ENCODE measurements at places on chromosomes 6 and 20.
A peak's percentile ranks its signal among the peaks of the same experiment; 100 is the strongest.

- H3K27me3 ChIP-seq, result no peaks in the 10 kb centered on the region
- DNase-seq, result no peak
- H3K4me1 ChIP-seq, result peaks cover 39% of the 10 kb centered on the region
- H3K36me3 ChIP-seq, result peaks cover 10% of the 10 kb centered on the region
- no peak overlapping the region for H3K4me3 ChIP-seq
- H3K27ac ChIP-seq, result no peak overlapping the region
Measured at GRCh38 chr6:158000530-158001307, 19.1 kb downstream of the SYNJ2 start.

GRCh38 chr6:87504441-87504840 is 31.7 kb downstream of the SLC35A1 start:
- no peak overlapping the region for H3K4me3 ChIP-seq
- no peak for DNase-seq
- no peaks in the 10 kb centered on the region for H3K27me3 ChIP-seq
- H3K36me3 ChIP-seq, result peaks cover 10% of the 10 kb centered on the region

DNA sequence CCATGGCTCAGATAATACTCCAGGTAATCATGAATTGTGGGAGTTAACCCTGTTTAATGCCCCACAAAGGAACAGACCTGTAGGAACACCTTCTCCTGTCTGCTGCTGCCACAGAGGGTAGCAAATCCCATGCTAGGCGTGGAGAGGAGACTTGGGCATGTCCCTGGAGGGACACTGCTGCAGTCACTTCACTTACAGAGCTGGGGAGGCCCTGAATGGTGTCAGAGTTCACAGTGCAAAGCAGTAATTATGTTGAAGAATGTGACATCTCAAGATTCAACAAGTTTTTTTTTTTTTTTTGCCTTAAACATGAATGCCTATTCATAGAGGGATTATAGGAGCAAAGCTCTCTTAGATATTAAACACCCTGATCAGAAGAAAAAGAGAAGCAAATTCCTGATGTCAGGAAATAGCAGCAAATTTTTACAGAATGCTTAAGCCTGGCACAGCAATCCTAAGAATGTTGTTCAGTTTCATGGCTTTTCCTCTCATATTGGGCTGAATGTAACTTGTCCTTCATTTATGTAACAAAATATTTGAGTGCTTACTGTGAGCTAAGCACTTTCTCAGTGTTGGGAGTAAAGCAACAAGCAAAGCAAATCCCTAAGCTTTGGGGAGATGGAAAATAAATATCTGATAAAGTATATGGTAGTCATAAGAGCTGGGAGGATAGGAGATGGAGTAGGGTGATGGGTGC is 45.0 kb downstream of the CARMIL1 start:
- no peak overlapping the region for H3K4me3 ChIP-seq
- H3K36me3 ChIP-seq, result no peaks in the 10 kb centered on the region
- no peak overlapping the region for H3K27ac ChIP-seq
- DNase-seq, result no peak

GRCh38 chr20:9409352-9409751 is 105.0 kb upstream of the LAMP5 start:
- H3K36me3 ChIP-seq, result no peaks in the 10 kb centered on the region
- no peak overlapping the region for H3K4me3 ChIP-seq
- no peaks in the 10 kb centered on the region for H3K27me3 ChIP-seq
- no peak overlapping the region for H3K27ac ChIP-seq
- no peaks in the 10 kb centered on the region for H3K4me1 ChIP-seq

DNA sequence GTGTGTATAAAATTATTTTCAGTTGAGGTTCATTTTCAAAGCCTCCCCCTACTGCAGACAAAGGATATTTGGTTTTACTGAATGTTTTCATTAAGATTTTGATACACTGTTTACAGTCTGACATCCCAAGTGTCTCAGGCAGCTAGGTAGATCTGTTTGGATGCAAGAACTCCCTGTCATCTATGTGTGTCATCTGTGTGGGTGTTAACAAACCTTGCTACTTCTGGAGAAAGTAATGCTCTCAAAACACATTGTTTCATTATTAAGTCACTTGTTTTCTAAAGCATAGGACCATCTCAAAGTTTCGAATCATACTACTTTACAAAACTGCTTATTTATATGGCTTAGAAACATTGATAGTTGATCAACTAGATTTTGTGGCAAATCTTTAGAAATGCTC is 114.5 kb upstream of the TMEM170B start:
- H3K4me1 ChIP-seq, result peaks cover 28% of the 10 kb centered on the region
- no peaks in the 10 kb centered on the region for H3K36me3 ChIP-seq
- H3K4me3 ChIP-seq, result no peak overlapping the region
- no peaks in the 10 kb centered on the region for H3K27me3 ChIP-seq
- no peak for DNase-seq
- no peak overlapping the region for H3K27ac ChIP-seq

GRCh38 chr6:168148231-168148849 is 69.3 kb upstream of the FRMD1 start:
- H3K27ac ChIP-seq, result no peak overlapping the region
- peaks cover 19% of the 10 kb centered on the region for H3K27me3 ChIP-seq
- H3K36me3 ChIP-seq, result no peaks in the 10 kb centered on the region
- H3K4me1 ChIP-seq, result no peaks in the 10 kb centered on the region
- DNase-seq, result no peak

DNA sequence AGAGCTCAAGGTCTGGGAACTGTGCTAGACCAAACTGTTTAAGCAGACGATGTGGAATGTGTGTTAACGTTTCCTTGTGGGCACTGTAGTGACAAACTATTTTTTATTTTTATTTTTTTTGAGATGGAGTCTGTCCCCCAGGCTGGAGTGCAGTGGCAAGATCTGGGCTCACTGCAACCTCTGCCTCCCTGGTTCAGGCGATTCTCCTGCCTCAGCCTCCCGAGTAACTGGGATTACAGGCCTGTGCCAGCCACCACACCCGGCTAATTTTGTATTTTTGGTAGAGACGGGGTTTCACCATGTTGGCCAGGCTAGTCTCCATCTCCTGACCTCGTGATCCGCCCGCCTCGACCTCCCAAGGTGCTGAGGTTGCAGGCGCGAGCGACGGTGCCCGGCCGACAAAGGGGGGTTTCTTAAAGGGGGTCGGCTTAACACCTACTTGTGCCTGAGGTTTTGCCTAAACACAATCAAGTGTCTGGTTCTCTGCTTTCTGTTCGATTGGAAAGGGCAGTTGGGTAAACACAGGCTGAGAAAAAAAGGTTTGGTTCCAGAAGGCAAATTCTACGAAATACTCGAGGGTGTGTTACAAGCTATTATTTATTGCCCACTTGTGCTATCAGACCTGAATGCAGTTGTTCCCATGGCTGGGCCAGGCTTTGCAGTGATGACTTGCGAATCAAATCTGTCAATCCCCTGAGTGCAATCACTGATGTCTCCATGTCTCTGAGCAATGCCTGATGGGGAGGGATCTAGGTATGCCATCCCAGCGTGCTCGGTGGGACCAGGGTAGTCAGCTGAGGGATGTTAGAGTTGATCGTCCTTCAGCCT is 1.3 kb downstream of the NOP56 start:
- no peaks in the 10 kb centered on the region for H3K27me3 ChIP-seq
- H3K4me3 ChIP-seq, result peak overlapping the region; percentile 90
- no peak for DNase-seq
- H3K27ac ChIP-seq, result peak overlapping the region; percentile 91
- peaks cover 58% of the 10 kb centered on the region for H3K36me3 ChIP-seq
- peaks cover 54% of the 10 kb centered on the region for H3K4me1 ChIP-seq

DNA sequence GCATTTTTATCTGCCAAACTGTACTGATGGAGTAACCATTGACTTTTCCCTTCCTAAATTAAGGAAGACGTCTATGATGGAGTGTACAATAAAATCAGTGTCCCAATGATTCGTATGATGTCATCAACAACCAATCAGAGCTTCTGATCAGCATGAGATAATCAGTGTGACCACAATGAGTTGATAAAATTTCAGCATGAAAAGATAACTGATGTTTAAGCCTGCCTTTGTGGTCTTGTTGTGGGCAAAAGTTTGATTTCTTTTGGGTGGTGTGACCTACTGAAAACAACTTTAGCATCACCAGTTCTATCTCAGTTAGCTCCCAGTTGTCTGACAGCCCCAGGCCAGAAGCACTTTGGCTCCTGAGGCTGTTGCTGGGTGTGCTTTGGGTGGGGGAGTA is 3.3 kb downstream of the PCIF1 start:
- peaks cover 2% of the 10 kb centered on the region for H3K27me3 ChIP-seq
- no peak for DNase-seq
- peaks cover 35% of the 10 kb centered on the region for H3K4me1 ChIP-seq
- H3K36me3 ChIP-seq, result peaks cover 23% of the 10 kb centered on the region

DNA sequence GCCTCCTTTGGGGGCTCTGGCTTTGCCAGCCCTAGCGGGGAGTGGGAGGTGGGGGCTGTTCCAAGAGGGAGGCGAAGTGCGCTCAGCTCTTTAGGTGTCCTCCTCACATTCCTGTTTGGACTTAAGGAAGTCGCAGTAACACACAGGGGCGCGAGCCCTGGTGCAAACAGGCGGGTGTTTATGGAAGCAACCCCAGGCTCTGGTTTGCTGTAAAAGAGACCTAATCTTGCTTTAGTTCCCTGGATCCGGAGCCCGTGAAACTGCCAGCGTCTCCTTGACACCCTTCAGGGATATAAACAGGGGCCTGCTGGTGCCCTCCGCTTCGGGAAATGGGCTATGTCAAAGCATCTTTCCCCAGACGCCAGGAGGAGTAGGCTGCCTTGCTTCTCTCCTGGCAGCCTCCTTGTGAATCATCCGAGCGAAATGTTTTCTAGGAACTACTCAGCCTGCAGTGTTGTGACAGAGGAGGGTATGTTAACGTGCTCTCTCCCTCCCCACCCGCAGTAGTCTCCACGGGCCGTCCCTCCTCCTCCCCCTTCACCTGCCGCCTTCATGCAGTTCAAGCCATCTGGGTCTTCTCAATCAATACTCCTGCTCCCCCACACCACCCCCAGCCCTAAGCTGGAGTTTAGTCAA is 168.0 kb upstream of the LRFN2 start:
- H3K36me3 ChIP-seq, result no peaks in the 10 kb centered on the region
- no peak overlapping the region for H3K27ac ChIP-seq
- peaks cover 46% of the 10 kb centered on the region for H3K27me3 ChIP-seq
- peaks cover 4% of the 10 kb centered on the region for H3K4me1 ChIP-seq

- peaks cover 95% of the 10 kb centered on the region for H3K4me1 ChIP-seq
- H3K4me3 ChIP-seq, result peak overlapping the region; percentile 96
- peak overlapping the region; percentile 99 for H3K27ac ChIP-seq
- peaks cover 87% of the 10 kb centered on the region for H3K36me3 ChIP-seq
- no peak for DNase-seq
- H3K27me3 ChIP-seq, result peaks cover 3% of the 10 kb centered on the region
Measured at GRCh38 chr6:90076511-90077415, 182.5 kb downstream of the GJA10 start.

DNA sequence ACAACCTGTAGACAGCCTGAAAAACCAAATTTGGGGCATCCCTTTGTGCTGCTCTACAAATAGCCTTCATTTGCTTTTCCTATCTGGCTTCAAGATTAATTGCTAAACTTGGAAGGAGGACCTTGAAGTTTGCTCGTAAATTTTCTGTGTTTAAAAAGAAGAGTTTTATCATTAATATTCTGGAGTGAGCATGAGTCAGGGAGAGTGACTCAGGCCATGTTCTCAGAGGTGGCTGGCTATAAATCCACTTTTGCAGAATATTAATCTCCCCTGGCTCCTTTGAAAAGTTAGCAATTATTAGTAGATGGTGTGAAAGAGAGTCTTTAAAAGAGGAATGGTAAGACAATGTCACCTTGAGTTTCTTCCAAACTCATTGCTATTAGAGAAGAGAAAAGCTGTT is 91.0 kb downstream of the ANKEF1 start:
- peaks cover 9% of the 10 kb centered on the region for H3K27me3 ChIP-seq
- H3K4me3 ChIP-seq, result no peak overlapping the region
- no peaks in the 10 kb centered on the region for H3K4me1 ChIP-seq
- no peak overlapping the region for H3K27ac ChIP-seq

DNA sequence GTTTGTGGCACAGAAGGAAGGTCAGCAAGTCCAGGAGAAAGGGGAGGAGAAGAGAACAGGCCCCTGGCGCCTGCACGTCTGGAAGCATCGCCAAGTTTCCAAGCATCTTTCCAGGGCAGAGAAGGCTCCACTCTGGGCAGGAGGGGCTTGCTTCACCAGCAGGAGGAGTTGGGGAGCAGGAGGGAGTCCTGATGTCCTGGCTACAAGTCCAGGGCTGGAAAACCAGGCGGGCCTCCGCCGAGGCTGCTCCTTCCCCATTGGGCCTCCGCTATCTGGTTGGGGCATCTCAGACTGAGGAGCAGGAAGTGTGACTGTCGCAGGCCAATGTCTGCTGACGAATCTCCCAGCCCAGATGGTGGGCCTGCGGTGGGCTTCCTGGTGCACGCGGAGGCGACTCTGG is 421.9 kb downstream of the PREX1 start:
- no peak overlapping the region for H3K4me3 ChIP-seq
- H3K4me1 ChIP-seq, result peaks cover 7% of the 10 kb centered on the region
- no peaks in the 10 kb centered on the region for H3K36me3 ChIP-seq
- H3K27ac ChIP-seq, result no peak overlapping the region

GRCh38 chr6:116298273-116298672 is 18.5 kb upstream of the TSPYL1 start:
- DNase-seq, result no peak
- no peaks in the 10 kb centered on the region for H3K27me3 ChIP-seq
- H3K4me1 ChIP-seq, result no peaks in the 10 kb centered on the region
- H3K36me3 ChIP-seq, result peaks cover 3% of the 10 kb centered on the region

DNA sequence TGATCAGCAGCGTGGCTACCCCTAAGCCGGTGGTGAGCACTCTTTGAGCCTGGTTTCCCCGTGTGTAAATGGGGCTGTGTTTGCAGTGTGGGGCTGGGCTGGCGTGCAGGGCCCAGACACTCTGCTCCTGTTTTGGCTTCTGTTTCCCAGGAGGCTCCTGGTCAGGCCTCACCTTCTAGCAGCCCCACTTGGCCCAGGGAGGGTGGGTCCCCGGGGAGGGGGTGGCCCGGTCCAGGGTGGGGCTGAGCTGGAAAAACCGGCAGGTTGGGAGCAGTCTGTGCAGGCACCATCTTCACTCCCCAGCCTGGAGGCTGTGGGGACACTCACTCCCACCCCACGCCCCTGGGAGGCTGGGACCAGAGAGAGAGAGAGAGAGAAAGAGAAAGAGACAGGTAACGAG is 25.3 kb downstream of the CEBPB start:
- peaks cover 13% of the 10 kb centered on the region for H3K27me3 ChIP-seq
- H3K4me3 ChIP-seq, result no peak overlapping the region
- H3K36me3 ChIP-seq, result no peaks in the 10 kb centered on the region
- H3K27ac ChIP-seq, result no peak overlapping the region
- no peak for DNase-seq
- H3K4me1 ChIP-seq, result peaks cover 8% of the 10 kb centered on the region

DNA sequence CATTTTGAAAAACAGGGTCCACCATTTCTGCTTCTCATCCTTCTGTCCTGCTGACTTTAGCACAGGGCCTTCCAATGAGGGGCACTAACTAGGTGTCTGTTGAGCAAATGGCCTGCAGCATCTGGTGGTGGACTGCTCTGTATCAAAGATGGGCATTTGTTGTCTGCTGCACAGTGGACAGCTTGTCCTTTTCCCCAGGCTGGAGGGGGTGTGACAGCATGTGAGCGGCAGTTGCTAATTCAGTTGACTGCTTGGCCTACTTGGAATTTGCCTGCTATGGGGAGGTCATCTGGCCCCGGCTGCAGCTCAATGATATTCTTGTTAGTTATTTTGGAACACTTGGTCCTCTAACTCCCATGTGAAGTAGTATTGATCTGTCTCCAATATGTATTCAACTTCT is 93.7 kb downstream of the SH3BGRL2 start:
- no peak overlapping the region for H3K27ac ChIP-seq
- no peak overlapping the region for H3K4me3 ChIP-seq
- peaks cover 16% of the 10 kb centered on the region for H3K27me3 ChIP-seq
- H3K4me1 ChIP-seq, result no peaks in the 10 kb centered on the region
- H3K36me3 ChIP-seq, result no peaks in the 10 kb centered on the region
